ENCODE measurements at places on chromosomes 5 and 9.

DNA sequence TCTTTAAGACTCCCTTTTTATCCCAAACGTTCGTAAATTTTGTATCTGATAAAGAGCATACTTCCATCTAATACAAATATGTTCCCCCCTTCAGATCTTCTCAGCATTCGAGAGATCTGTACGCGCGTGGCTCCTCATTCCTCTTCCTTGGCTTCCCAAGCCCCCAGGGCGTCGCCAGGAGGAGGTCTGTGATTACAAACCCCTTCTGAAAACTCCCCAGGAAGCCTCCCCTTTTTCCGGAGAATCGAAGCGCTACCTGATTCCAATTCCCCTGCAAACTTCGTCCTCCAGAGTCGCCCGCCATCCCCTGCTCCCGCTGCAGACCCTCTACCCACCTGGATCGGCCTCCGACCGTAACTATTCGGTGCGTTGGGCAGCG is 19.9 kb downstream of the CDKN2A start:
- DNase-seq, result no peak

GRCh38 chr5:79489773-79490172 is 24.2 kb downstream of the HOMER1 start:
- DNase-seq, result no peak

- no peak for DNase-seq
Measured at GRCh38 chr9:82991671-82992070, 71.3 kb downstream of the RASEF start.

- DNase-seq, result peak; percentile 72
Measured at GRCh38 chr5:134079748-134080581, 34.5 kb upstream of the TCF7 start.

Measured in activated CD4-positive, alpha-beta T cell treated with anti-CD3 and anti-CD28 coated beads, Interleukin-2, amount 50 U/mL, for 4 hours (primary cell).